ENCODE measurements at places on chromosomes 5 and 9. TPM values are rescaled to one million over a fixed set of nuclear protein-coding genes. Genes with fewer than 3 reads are reported as not detected.

DNA sequence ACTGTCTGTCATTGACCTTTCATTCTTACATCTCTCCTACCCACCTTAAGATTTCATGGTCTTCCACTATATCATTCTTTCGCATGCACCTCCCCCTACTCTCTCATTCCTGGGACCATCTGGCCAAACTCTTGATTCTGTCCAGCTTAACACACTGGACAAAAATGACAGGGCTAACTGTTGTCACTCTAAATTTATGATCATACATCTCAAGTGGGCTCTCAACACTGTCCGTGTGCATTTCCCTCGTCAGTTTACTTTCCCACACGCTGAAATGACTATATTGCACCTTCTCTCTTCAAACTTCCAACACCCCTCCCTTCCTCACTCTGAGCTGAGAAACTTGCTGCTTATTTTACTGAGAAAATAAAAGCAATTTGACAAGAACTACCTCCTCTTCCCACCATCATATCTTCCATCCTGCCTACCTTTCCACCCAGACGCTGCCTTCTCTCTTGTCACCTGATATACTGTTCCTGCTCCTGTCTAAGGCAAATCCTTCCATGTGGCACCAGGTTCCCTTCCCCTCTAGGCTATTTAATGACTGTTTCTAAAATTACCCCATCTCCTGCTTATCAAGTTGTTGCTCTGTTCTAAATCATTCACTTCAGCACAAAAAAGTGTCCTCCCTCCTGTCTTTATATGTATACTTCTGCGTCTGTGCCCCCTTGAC is 8.1 kb upstream of the KLF9 start:
- DNase-seq, result no peak

DNA sequence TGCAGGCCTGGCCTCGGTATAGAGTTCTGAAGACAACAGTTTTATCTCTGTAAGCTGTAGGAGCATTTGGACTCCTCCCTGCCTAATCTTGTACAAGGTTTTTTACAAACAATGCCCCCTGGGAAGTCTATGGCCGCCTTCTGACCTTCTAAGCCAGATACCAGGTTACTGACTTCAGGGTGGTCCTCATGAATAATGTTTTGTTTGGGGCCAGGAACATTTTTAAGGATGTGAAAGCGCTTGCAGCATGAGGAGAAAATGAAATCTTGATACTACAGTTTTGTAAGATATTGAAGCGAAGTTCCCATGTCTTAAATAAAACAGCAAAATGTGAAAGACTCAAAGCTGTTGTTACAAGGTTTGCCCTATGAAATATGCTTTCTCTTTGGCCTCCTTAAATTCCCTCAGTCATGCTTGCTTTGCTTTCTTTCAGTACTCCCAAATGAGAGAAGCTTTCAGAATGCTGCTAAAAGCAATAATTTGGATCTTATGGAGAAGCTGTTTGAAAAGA is 5.2 kb downstream of the ANKDD1B start:
- no peak for DNase-seq

DNA sequence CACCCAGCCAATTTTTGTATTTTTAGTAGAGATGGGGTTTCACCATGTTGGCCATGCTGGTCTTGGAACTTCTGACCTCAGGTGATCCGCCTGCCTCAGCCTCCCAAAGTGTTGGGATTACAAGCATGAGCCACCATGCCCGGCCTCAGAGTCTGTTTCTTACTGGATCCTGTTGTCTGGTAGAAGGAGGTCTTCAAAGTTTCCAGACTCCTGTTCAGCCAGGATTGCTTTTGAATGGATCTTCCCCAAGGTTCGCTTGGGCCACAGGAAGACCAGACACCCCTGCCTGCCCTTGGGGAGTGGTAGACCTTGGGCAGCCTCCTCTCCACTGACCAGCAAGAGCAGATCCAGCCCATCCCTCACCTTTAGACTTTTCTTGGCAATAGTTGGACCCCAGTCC is 7.6 kb upstream of the LCN2 start:
- DNase-seq, result no peak

DNA sequence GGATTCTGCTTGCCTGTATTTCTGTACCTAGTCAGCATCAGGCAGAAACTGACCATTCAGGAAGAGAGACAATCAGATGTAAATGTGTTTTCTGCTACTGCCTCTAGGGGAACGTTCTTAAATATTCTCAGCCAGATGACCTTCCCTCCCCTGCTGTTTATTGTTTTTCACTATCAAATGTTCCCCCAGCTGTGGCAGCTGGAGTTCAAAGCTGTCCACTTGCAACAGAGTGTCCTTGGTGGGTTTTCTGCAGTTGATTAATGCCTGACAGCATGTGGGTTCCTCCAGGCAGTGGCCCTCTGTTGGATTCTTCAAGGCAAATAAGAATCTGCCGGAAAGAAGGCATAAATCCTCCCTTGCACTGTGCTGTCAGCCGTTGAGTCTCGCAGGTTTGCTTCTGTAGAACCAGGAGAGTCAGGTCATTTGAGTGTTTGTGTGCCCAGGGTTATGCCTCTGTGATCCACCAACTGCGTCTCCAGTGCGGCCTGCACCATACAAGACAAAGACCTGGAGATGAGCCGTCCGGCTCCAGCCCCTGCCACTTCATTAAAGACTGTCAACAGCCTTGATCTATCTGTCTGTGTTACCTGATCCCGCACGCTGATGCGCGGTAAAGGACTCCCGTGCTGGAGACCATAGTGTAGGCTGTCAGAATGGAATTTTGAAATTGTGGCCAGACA is 203.4 kb downstream of the GADD45G start:
- DNase-seq, result no peak

GRCh38 chr5:131357739-131358561 is 94.1 kb downstream of the CDC42SE2 start:
- DNase-seq, result no peak

- no peak for DNase-seq
These were observed 379 bp upstream of the CLK4 start for GRCh38 chr5:178627259-178627598.

DNA sequence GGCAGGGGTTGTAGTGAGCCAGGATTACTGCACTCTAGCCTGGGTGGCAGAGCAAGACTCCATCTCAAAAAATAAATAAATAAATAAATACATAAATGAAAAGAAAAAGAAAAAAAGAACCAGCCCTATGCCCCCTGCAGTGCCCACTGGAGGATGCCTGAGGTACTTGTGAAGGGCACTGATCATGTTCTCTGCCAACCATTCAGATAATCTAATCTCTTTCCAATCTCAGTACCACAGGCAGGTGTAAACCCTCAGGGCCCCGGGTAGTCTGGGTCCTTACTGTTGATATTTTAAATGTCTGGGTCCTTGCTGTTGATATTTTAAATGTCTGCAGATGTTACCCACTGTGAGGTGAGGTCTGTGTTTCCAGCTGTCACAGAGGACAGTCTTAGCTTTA is 321.8 kb upstream of the ADCY2 start:
- DNase-seq, result no peak

GRCh38 chr9:34987160-34987901 is 2.2 kb upstream of the DNAJB5 start:
- no peak for DNase-seq

DNA sequence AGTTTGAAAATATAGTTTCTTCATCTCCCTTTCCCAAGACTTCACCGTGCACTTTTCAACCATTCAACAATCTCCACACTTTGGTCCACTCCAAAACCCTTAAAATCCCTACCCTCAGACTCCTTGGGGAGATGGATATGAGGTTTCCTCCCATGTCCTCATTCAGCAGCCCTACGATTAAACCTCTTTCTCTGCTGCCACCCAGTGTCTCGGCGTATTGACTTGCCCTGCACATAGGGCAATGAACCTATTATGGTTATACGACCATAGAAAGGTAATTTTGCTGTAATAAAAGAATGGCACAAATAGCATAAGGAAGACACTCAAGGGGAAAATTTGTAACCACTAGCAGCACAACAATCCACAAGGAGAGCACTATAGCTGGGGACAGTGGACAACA is 803.5 kb downstream of the TLE1 start:
- DNase-seq, result no peak

DNA sequence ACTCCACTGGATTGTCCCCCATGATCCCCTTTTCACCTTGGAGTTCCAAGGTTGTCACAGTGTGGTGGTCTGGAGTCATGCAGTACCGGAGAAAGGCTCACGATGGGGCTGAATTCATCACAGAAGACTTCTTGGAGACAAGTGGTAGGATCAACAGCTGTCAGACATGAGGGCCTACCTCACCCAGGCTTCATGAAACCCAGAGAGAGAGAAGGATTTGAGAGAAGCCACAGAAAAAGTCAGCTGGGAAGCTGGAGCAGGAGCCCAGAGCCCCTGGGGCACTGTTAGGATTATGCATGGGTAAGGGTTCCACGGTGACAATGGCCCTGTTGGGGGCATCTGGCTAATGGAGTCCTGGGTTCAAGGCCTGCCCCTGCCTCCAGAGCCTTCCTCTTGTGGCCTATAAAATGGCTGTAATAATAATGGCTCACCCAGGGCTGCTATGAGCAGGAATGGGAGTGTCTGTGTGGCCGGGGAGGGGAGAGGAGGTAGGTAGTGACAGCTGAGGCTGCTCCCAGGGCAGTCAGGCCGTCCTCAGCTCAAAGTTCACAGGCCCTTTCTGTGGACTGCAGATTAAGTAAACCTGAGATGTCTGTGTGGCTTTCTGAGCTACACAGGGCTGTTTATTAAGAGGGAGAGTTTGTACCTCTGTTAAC is 910 bp downstream of the TRIM14 start:
- no peak for DNase-seq

DNA sequence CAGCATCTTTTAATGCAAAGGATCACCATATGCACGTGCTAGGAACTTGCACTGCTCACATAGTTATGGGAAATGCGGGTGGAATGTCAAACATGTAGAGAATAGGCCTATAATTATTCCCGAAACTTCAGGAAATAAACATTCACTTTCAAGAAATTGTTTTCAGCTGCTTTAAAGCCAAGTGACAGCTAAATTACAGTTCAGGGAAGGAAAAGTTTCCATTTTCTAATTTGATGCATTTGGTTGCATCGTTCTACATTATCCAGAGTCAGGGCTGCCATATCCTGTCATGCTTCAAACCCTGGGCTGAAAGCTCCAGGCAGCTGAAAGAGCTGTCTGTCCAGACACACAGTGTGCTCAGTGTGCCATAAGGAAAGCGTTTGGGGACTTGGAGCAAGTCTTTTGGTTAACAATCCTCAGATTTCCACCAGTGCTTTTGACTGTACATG is 518.1 kb downstream of the CSNK1G3 start:
- DNase-seq, result no peak

- DNase-seq, result no peak
These were observed 271.3 kb upstream of the DMRT1 start for GRCh38 chr9:570187-570586.

GRCh38 chr5:123209502-123210027 is 120.5 kb downstream of the PRDM6 start:
- DNase-seq, result no peak

- DNase-seq, result peak; percentile 74
These were observed 112.5 kb downstream of the FAM174A start for GRCh38 chr5:100647461-100648230.

- no peak for DNase-seq
These were observed 9.1 kb upstream of the C1QTNF2 start for GRCh38 chr5:160379511-160379910.

- no peak for DNase-seq
These were observed 711.0 kb upstream of the CTNND2 start for GRCh38 chr5:12615141-12615820.

GRCh38 chr9:133238272-133238850 is 29.3 kb upstream of the OBP2B start:
- DNase-seq, result peak; percentile 89

DNA sequence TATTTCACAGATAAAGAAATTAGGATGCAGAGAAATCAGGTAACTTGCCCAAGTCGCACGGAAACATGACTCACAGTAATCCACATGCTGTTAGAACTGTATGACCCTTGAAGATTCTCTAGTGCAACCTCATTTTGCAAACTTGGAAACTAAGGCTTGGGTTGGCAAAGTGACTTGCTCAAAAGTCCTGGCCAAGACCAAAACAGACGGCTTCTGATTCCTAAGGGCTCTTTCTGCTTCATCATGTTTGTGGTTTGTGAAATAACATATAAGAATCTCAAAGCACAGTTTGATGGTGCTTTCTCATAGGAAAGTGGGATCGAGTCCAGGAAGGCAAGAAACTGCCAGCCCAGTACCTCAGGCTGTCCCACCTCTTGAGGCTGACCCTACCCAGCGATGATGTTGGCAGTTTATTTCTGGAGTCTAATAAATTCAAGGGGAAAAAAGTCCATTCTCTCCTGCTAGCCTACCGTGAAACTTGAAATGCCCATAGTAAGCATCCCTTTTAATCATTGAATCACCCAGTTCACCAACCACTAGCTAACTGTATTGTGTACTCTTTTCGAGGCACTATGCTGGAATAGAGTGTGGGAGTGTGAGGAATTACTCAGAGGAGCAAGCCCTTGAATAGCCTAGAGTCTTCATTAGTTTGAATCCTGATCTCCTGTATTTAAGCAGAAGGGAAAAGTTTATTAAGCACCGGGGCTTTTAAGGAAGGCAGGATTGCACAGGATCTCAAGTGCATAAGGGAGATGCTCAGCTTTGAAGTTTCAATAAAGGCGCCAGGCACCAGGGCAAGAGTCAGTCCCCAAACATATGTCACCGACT is 14.1 kb downstream of the CAPSL start:
- DNase-seq, result no peak

- no peak for DNase-seq
These were observed 143.0 kb upstream of the TARS1 start for GRCh38 chr5:33297760-33298216.

DNA sequence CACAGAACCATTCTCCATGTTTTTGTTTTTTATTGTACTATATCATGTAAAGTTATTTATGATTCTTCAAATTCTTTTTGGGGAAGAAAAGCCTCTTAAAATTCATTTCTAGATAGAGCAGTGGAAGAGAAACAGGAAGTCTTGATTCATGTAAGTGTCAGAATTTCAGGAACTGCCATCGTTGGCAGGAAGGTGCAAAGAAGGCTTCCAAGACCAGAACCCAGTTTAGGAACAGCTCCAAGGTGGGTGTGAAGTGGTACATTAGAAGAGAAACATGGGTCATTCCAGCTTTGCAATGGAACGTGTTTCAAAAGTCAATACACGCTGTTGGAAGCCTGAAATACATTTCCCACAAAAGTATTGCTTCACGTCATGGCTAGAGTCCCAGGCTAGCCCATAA is 14.8 kb downstream of the SAXO1 start:
- DNase-seq, result no peak

DNA sequence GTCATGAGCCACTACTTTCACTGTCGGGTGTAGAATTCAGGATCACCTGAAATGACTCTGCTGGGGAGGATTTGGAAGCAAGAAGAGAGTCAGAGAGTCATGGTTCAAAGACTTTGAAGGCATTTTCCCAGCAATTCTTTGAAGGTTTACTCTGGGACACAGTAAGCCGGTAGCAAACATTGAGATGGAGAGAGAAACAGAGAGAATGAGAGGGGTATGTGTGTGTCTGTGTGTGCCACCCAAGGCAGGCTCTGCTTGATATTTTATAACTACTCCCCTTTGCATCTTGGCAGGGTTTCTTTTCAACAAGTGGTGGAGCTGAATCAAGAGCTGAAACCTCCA is 89.8 kb downstream of the ANKRD55 start:
- no peak for DNase-seq

Gene FST
- 3.0 TPM for total RNA-seq

Gene SELENOP
- 261 TPM for total RNA-seq

Gene SARDH
- 0.49 TPM for total RNA-seq

Gene ANP32B
- 66.7 TPM for total RNA-seq

Gene HMCN2
- total RNA-seq, result 13.2 TPM

Gene DOCK8
- total RNA-seq, result 7.2 TPM

Gene CCNJL
- 5.3 TPM for total RNA-seq
